ENCODE measurements at places on chromosomes 7 and 10.

GRCh38 chr10:125868372-125868975 is 12.6 kb downstream of the DHX32 start:
- DNase-seq, result peak; percentile 67

- DNase-seq, result no peak
These were observed 50.4 kb downstream of the CPED1 start for GRCh38 chr7:121038717-121039509.

- DNase-seq, result no peak
These were observed 266.6 kb downstream of the POLR1F start for GRCh38 chr7:19442016-19442785.

- DNase-seq, result peak; percentile 30
These were observed 25.4 kb upstream of the ELN start for GRCh38 chr7:74002474-74003017.

DNA sequence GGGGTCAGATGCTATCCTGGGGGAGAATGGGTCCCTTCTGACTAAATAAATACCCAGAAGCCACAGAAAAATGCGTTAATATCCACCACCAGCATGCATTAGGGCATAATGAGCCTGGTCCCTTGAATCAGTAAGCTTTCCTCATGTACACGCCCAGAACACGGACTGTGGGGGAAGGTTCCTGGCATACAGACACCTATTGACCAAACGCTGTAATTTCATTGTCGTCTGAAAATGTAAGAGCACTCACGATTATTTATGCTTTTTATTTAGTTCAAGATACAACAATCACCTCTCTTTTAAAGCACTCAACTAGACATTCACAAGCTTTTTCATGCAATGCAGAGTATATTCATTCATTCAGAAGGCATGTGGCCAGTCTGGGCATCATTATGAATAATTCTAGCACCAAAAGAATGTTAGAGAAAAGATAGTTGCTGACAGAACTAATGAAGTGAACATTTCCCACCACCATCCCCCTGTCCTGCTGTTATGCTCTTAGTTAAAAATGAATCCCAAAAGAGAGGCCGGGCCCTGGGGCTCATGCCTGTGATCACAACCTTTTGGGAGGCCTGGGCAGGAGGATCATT is 101.0 kb downstream of the SVIL start:
- DNase-seq, result peak; percentile 40

All from body of pancreas (tissue), 4 donors.